ENCODE measurements at places on chromosomes 6 and 20.
A peak's percentile ranks its signal among the peaks of the same experiment; 100 is the strongest.

DNA sequence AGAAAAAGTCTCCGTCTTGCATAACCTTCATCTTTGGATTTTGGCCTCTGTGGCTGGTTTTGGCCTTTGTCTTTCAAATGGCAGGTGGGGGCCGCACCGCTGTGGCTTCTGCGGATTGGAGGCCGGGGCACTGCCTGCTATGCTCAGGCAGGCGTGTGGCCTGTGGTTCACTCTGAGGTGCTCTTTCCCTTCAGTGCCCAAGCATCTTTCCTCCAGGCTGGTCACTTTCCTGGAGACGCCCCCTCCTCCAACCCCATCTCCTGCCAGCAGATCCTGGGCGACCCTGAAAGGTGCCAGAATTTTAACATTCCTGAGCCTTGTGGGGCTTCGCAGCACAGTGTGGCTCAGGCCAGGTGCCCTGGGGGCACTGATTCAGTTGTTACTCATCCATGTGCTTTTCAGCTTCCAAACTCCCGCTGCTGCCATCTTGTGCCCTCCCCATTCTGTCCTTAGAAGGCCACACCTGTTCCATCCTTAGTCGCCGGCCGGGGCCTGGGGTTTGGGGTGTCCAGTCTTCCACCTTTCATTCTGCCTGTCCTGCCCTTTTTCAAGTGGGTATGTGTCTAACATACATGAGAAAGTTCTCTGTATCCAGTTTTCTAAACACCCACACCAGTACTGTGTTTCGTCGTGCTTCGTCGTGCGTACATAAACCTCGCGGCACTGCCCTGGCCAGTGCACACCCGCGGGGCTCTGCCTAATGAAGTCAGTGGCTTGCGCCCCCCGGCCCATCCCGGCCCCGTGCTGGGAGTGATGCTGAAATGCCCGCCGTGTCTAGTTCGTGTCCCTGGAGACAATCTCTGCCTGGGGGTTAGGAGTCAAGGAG, 12.1 kb downstream of the SS18L1 start:
- H3K27me3 ChIP-seq = no peaks in the 10 kb centered on the region
- DNase-seq = no peak
- H3K4me3 ChIP-seq = no peak overlapping the region

- DNase-seq = no peak
- H3K36me3 ChIP-seq = no peaks in the 10 kb centered on the region
- peaks cover 2% of the 10 kb centered on the region for H3K27me3 ChIP-seq
- H3K4me3 ChIP-seq = no peak overlapping the region
- no peak overlapping the region for H3K27ac ChIP-seq
- H3K4me1 ChIP-seq = no peaks in the 10 kb centered on the region
Measured at GRCh38 chr6:136063096-136063495, 187.0 kb downstream of the MTFR2 start.

GRCh38 chr20:49699200-49699992, 14.3 kb downstream of the B4GALT5 start:
- H3K27ac ChIP-seq = peak overlapping the region; percentile 36
- peaks cover 3% of the 10 kb centered on the region for H3K36me3 ChIP-seq
- no peak for DNase-seq
- peaks cover 41% of the 10 kb centered on the region for H3K4me1 ChIP-seq
- no peak overlapping the region for H3K4me3 ChIP-seq

DNA sequence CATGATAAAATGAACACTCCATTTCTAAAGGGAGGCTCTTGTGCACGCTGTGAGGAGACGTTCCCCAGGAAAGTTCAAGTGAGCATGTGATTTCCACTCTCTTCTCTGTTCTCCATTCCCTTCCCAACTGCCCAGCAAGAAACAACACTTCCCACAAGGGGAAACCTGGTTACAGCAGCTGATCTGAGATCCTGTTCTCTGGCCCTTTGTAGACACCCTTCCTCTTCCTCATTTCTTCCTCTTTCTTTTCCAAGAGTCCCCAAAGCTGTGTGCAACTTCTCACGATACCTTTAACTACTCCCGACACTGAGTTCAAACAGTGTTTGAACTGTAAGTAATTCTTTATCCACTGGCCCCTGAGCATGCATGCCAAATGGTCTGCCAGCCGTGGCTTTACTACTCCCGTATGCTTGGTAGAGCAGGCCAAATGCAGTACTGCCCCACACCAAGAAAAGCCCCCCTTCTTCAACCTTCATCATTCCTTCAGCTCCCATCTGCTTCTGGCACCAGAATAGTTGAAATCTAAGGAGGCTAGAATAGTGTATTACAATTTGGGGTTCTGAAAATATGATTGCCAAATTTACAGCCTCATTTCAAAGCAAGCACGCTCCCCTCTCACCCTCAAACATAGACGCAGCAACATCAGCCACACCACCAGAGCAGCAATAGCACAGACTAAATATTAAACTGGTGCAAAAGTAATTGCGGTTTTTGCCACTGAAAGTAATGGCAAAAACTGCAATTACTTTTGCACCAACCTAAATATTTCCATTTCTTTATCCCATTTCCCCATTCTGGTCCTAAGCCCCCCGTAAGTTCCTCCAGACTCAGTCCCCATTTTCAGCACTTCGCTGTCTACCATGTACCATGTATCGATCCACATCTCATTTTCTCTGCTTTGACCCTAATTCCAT, 4.3 kb downstream of the HLA-DMB start:
- H3K4me1 ChIP-seq = no peaks in the 10 kb centered on the region
- H3K27ac ChIP-seq = no peak overlapping the region
- H3K27me3 ChIP-seq = peaks cover 37% of the 10 kb centered on the region
- no peaks in the 10 kb centered on the region for H3K36me3 ChIP-seq

GRCh38 chr6:126040826-126041225, 54.5 kb downstream of the TRMT11 start:
- H3K27me3 ChIP-seq = no peaks in the 10 kb centered on the region
- H3K4me3 ChIP-seq = no peak overlapping the region
- H3K4me1 ChIP-seq = peaks cover 4% of the 10 kb centered on the region
- H3K27ac ChIP-seq = peak overlapping the region; percentile 1
- DNase-seq = no peak

DNA sequence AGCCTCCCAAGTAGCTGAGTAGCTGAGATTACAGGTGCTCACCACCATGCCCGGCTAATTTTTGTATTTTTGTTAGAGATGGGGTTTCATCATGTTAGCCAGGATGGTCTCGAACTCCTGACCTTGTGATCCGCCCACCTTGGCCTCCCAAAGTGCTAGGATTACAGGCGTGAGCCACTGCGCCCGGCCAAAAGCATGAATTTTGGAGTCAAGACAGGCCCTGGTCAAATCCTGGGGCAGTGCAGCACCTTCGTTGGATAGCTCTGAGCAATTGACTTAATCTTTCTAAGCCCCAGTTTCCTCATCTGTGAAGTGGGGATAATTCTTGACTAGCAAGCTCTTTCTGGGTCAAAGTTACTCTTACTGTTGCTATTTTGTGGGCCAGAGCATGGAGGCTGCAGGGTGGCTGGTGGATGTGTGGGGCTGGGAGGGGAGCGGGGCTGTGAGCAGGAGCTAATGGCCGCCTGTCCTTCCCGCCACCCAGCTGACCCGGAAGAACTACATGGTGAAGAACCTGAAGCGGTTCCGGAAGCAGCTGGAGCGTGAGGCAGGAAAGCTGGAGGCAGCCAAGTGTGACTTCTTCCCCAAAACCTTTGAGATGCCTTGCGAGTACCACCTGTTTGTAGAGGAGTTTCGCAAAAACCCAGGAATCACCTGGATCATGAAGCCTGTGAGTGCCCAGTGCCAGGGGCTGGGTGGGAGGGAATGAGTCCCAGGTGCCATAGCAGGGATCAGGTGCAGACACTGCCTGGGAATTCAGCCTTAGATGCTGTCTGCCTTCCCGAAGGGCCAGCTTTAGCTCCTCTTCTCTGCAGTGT, 39.0 kb downstream of the TTLL9 start:
- H3K36me3 ChIP-seq = no peaks in the 10 kb centered on the region
- no peak for DNase-seq
- H3K27me3 ChIP-seq = no peaks in the 10 kb centered on the region
- H3K4me1 ChIP-seq = no peaks in the 10 kb centered on the region
- no peak overlapping the region for H3K27ac ChIP-seq
- H3K4me3 ChIP-seq = no peak overlapping the region

- no peaks in the 10 kb centered on the region for H3K4me1 ChIP-seq
- H3K27me3 ChIP-seq = peaks cover 2% of the 10 kb centered on the region
- no peak for DNase-seq
- no peak overlapping the region for H3K4me3 ChIP-seq
- no peak overlapping the region for H3K27ac ChIP-seq
Measured at GRCh38 chr20:6606651-6607050, 160.8 kb upstream of the BMP2 start.
